ENCODE measurements at places on chromosomes 4 and X.
A peak's percentile ranks its signal among the peaks of the same experiment; 100 is the strongest.

- DNase-seq, result peak; percentile 79
Measured at GRCh38 chrX:46912098-46912602, at the start of gene JADE3. Gene JADE3 (plus strand): TSS chrX:46912421. CDS start chrX:46984895, 72,474 bp downstream.

DNA sequence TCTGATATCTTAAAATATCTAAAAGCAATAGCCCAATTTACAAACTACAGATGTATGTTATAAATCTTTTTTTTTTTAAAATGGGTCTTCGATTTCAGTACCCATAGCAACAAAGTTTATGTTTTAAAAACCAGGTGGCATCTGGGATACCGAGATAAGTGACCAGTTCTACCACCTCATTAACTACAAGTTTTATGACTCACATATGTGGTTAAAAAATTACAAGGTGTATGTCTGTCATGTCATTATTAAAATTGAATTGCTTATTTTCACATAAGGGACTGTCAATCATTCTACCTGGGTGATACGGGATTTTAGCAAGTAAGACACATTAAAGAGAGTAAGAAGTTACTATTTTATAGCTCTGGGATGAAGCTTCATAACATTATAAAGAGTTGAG, 192.0 kb upstream of the ETNPPL start:
- DNase-seq, result no peak

GRCh38 chrX:54811301-54811885, 3.8 kb downstream of the MAGED2 start:
- DNase-seq, result no peak

GRCh38 chr4:185817403-185817818, 5.4 kb upstream of the SORBS2 start:
- no peak for DNase-seq

- no peak for DNase-seq
Measured at GRCh38 chrX:153736871-153737441, 12.3 kb downstream of the ABCD1 start.

GRCh38 chr4:69098470-69098869, 2.2 kb downstream of the UGT2B7 start:
- no peak for DNase-seq

DNA sequence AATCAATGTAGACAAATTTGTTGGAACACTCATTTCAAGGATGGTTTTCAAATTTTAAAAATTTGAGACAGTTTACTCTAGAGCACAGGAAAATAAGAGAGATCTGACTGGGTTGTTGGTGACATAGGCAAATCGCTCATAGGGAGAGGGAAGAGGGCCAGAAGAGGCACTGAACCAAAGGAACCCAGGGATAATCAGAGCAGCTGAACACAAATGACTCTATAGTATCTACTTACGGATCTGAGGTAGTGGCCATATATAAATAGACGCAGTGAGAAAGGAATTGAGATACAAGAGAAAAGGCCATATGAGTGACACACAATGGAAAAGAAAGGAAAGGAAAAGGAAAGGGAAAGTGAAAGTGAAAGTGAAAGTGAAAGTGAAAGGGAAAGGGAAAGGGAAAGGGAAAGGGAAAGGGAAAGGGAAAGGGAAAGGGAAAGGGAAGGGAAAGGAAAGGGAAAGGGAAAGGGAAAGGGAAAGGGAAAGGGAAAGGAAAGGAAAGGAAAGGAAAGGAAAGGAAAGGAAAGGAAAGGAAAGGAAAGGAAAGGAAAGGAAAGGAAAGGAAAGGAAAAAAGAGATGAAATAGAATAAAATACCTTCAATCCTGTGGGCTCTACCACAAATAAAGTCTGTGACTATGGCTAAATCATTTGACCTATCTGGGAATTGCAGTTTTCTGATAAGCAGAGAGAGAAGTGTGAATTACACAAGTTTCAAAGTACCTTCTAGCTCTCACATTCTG, 759.2 kb downstream of the DMD start:
- DNase-seq, result no peak

- no peak for DNase-seq
Measured at GRCh38 chr4:184810720-184811119, 15.0 kb downstream of the ACSL1 start.

DNA sequence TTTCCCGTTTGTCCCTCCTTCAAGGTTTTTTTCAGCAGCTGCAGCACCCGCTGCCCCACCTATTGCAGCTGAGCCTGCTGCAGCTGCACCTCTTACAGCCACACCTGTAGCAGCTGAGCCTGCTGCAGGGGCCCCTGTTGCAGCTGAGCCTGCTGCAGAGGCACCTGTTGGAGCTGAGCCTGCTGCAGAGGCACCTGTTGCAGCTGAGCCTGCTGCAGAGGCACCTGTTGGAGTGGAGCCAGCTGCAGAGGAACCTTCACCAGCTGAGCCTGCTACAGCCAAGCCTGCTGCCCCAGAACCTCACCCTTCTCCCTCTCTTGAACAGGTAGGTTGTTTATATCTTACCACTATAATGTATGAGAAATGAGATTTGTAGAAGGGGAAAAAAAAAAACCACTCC, 4.5 kb downstream of the PRR27 start:
- DNase-seq, result no peak

DNA sequence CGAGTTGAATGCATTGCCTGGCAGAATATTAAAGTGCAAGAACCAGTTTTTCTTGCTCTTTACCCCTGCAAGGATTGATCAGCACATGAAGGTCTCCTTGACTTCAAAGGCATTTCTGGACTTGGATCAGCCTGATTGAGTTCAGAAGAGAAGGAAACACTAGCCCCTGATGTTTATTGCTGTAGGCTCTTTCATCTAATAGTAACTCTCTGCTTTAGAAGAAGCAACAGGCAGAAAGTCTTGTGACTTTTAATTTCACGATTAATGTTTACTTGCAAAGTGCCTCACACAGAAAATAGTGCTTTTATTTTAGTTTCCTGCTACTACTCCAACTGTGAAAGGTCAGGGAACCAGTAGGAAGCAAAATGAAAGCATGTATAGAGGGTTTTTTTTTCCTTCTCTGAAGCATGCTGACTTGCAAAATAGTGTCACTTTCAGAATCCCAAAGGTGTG, 69.1 kb downstream of the PCDH7 start:
- DNase-seq, result no peak

DNA sequence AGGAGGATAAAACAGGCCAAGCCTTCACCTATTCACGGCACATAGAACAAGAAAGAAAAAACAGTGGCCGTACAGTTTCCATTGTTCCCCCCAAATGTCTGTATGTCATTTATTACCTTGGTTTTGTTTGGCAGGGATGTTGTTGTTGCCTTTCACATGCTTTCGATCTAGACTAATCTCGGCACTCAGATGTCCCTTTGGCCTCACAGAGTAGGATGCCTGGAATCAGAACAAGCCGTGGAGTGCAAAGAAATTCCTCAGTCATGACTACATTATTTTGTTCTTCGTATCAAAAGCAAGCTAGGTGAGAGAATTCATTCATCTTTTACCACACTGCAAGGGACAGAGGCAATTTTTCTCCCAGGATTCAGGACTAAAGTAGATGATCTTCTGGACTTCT, 106.9 kb downstream of the SMIM20 start:
- no peak for DNase-seq

DNA sequence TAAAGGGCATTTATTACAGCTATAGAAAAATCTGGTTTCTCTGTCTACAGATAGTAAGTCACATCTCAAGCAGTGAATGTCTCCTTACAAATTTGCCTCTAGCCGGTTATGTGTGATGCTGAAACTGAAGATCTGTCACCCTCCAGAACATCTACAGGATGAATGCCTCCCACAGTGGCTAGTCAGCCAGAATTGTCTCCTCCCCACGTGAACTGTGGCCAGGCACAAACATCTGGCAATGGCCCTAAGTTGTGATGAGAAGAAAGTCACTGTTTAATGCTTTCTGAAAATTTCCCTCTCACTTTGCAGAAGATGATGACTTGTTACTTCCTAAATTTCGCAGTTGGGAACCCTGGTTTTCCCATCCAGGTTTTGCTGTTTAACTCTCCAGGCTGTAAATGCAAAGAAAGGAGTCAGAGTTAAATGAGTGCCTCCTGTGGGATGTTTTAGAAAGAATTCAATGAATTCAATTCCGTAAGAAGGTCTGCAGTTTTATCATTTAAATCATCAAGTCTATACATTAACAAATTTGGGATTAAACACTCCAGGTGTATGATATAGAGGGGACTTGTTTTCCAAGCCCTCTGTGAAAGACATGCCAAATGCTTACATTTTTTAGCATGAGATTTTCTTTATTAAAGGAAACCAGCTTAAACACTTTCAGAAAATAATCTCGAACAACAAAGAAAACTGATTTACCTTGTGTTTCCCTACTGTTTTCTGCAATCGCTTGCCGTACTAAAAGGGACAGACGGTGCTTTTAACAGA, 55.4 kb upstream of the TLR3 start:
- no peak for DNase-seq

DNA sequence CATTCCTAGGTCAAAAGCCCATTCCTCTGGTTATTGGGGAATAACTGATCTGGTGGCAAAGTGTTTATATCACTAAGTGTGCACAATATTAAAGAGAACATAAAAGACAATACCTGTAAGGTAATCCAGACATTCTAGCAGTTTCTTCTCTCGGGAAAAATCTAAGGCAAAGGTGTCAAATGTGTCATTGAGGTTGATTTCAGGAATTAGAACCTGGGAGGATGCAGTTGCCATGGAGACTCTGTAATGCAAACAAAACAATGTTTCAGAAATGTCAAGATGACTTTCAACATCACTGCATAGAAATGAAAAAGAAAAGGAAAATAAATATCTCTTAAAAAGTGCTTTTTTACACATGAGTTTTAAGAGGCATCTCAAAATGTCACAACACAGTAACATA, 145.9 kb downstream of the MID1 start:
- no peak for DNase-seq

DNA sequence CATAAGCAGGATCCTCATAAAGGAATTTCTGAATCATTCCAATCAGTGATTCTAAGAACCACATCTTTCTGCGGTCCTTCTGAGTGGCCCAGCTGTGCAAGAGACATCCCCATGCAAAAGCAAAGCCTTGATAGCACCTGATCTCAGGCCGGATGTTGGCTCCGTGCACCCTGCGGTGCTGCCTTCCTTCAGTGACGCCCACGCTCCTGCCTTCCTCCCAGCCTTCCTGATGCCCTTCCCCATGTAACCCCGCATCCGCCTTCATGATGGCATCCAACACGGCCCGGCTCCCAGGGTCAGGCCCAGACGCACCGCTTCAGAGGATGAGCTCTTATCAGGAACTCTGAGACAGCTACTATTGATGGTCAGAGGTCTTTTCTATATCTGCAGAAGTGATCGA, 20.4 kb upstream of the CYP4V2 start:
- DNase-seq, result no peak

DNA sequence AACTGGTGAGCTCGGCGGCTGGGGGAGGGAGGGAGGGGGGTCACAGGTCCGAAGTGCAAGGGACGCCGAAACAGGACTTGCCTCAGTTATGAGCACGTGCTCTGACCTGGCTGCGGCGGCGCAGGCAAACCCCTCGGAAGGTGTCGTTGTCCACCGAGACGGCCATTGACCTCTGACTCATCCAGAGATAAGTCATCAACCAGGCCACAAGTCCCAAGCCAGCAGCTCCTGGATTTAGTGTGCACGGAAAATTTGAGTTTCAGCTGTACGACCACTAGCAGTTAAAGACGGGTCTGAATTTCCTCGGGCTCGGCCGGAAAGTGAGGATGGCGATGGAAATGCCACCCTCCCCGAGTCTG, 674 bp downstream of the SH3D19 start:
- peak; percentile 79 for DNase-seq

DNA sequence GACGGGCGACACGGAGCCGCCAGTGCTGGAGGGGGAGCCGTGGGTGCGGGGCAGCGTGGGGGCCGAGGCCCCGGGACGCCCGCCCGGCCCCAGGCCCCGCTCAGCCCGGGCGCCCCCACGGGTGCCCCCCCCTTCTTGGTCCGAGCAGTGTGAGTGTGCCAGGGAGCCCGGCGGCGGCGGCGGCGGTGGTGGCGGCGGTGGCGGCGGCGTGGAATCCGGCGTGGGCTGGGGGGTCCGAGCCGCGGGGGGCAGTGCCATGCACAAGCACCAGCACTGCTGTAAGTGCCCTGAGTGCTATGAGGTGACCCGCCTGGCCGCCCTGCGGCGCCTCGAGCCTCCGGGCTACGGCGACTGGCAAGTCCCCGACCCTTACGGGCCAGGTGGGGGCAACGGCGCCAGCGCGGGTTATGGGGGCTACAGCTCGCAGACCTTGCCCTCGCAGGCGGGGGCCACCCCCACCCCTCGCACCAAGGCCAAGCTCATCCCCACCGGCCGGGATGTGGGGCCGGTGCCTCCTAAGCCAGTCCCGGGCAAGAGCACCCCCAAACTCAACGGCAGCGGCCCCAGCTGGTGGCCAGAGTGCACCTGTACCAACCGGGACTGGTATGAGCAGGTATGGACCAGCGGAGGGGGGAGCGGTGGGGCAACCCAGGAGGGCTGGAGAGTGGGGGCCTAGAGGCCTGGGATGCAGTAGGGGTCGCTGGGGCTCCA, 466 bp downstream of the DLG3 start:
- DNase-seq, result no peak

DNA sequence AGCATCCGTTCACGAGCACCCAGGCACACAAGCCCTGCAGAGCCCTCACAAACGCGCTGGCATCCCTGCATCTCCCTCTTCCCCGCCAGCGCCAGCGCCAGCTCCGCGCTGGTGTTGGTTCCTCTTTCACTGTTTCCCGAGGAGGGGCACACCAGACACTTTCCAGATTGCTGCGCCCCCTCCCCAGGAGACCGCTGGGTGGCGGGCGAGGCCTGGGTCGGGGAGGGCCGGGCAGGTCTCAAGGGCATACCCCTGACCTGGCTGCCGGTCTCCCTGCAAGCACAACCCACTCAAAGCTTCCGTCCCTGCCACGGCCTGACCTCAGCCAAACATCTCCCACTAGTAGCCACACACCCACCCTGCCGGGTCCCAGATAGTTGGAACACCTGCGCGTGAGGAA, 2.2 kb upstream of the NKX1-1 start:
- DNase-seq, result peak; percentile 50

GRCh38 chr4:95547715-95548471, 880 bp downstream of the UNC5C start:
- no peak for DNase-seq

GRCh38 chr4:142701017-142701416, 145.1 kb downstream of the INPP4B start:
- no peak for DNase-seq

- DNase-seq, result no peak
Measured at GRCh38 chr4:76747563-76747962, 150.4 kb downstream of the SOWAHB start.

DNA sequence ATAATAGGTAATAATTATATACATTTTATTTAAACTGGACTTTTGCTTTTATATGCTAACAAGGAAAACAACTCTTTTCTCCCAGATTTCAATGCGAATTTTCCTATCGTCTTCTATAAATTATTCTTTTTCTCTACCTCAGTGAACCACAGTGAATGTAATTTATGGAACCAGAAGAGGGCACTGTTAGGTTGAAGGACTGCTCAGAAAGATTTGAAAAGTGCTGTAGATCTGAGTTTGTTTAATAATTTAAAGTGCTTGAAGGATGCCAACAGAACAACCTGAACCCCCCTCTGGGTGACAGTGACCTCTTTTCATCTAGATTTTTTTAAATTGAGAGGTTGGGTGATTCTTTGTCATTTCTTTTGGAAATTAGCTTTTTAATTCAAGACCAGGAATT, 54.9 kb downstream of the PHOX2B start:
- DNase-seq, result no peak

GRCh38 chr4:83757121-83757621, 221.3 kb downstream of the GPAT3 start:
- no peak for DNase-seq
